ENCODE measurements at places on chromosomes 7 and 10. TPM values are rescaled to one million over a fixed set of nuclear protein-coding genes. Genes with fewer than 3 reads are reported as not detected.

Gene VAX1
- total RNA-seq, result 1.3 TPM

Gene CLEC5A
- total RNA-seq, result not detected

Gene SLC13A4
- 0.21 TPM for total RNA-seq

Gene IL6
- 20.5 TPM for total RNA-seq
